ENCODE measurements at places on chromosomes 2 and 18. TPM values are rescaled to one million over a fixed set of nuclear protein-coding genes. Genes with fewer than 3 reads are reported as not detected.

Gene SLC66A3
- 44.7 TPM for total RNA-seq

Gene GALNT3
- total RNA-seq: 0.33 TPM

Gene SP9
- not detected for total RNA-seq

Gene RAB6C
- not detected for total RNA-seq

Gene SRD5A2
- total RNA-seq: not detected

Gene CYB5A
- 109 TPM for total RNA-seq

Gene ERBB4
- total RNA-seq: 0.17 TPM

Gene GPD2
- total RNA-seq: 92.8 TPM

Gene ACYP2
- total RNA-seq: 26.3 TPM

Gene RAB17
- total RNA-seq: 0.83 TPM

Gene EVA1A
- total RNA-seq: 32.1 TPM

Gene XDH
- total RNA-seq: 1.3 TPM

Gene HNMT
- total RNA-seq: 20.8 TPM

Gene CXCR1
- total RNA-seq: not detected

Gene CAPN14
- total RNA-seq: 0.33 TPM

Gene PDE11A
- not detected for total RNA-seq

Gene MBD1
- 63.7 TPM for total RNA-seq

Gene PIEZO2
- total RNA-seq: 3.0 TPM

Gene KCNG2
- total RNA-seq: 0.73 TPM

Gene IL36G
- not detected for total RNA-seq

Gene RNF138
- 16.3 TPM for total RNA-seq

Gene FOXD4L1
- 0.17 TPM for total RNA-seq

Gene TUBA3E
- not detected for total RNA-seq

Gene L3MBTL4
- total RNA-seq: not detected

Gene LYPD1
- total RNA-seq: 0.73 TPM

Gene SKOR2
- total RNA-seq: not detected
